Omental fat pad (tissue), 4 donors: ENCODE measurements at places on chromosomes 6 and 20. TPM values are rescaled to one million over a fixed set of nuclear protein-coding genes. Genes with fewer than 3 reads are reported as not detected.

The SLC32A1 gene
- not detected for total RNA-seq

DNA sequence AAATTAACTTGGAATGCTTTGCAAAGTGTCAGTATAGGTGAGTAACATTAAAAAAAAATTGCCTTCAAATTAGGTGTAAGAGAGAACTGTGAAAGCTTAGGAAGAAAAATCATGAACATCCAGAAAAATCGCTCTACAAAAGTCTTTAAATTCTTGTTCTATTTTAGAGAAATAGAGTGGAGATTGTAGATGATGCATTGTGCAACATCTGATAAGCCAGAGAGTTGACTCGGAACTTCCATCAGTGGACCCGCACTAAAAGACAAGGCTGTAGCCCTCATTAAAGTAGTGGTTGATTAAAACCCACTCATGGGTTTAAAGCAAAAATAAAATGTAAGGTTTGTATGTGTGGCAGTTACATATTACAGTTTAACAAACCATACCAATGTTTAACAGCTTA is 35.8 kb downstream of the MAP3K4 start:
- DNase-seq: no peak

The INSM1 gene
- total RNA-seq: not detected

GRCh38 chr6:141562851-141563763 is 569.6 kb upstream of the GJE1 start:
- no peak for DNase-seq

- no peak for DNase-seq
These were observed 13.4 kb downstream of the CYP24A1 start for GRCh38 chr20:54160065-54161007.

The KHDC1 gene
- total RNA-seq: 0.79 TPM

- peak; percentile 42 for DNase-seq
These were observed 4.0 kb upstream of the SPATS1 start for GRCh38 chr6:44338228-44339122.

The ATP6V1G2 gene
- total RNA-seq: 2.4 TPM

GRCh38 chr20:46695892-46696291 is 6.6 kb upstream of the TP53RK start:
- no peak for DNase-seq

GRCh38 chr20:57059055-57059596 is 207.3 kb downstream of the BMP7 start:
- no peak for DNase-seq

The CD24 gene
- 12.9 TPM for total RNA-seq

DNA sequence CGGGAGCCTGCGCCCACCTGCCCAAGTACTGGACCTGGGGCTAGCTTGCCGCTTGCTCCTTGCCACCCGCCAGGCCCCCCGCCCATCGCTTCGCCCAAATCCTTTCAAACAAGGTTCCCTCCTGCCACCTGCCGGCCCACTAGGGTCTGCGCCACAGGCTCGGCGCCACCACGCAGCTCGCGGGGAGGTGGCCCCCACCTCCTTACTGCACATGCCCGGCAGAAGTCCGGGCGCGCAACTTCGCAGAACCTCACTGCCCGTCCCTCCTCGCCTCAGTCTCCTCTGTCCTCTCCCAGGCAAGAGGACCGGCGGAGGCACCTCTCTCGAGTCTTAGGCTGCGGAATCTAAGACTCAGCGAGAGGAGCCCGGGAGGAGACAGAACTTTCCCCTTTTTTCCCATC is 11.2 kb downstream of the GNAS-AS1 start:
- no peak for DNase-seq

The GRM4 gene
- total RNA-seq: not detected

The MMP24 gene
- 7.2 TPM for total RNA-seq

- no peak for DNase-seq
These were observed 17.3 kb downstream of the VSTM2L start for GRCh38 chr20:37920270-37920669.

DNA sequence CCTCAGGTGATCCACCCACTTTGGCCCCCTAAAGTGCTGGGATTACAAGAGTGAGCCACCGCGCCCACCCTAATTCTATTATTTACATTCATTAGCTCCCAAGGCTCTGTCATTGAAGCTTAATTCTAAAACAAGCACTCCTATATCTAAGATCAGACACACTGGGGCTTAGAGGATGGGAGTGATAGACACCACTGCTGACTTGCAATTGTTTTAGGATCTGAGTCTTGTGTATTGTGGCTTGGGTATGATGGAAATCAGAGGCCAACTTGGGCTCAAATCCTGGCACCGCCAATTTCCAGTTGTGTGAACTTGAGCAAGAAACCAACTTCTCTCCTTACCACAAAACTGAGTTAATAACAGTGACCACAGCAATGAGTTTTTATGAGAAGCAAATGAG is 34.7 kb downstream of the MTRES1 start:
- DNase-seq: no peak

DNA sequence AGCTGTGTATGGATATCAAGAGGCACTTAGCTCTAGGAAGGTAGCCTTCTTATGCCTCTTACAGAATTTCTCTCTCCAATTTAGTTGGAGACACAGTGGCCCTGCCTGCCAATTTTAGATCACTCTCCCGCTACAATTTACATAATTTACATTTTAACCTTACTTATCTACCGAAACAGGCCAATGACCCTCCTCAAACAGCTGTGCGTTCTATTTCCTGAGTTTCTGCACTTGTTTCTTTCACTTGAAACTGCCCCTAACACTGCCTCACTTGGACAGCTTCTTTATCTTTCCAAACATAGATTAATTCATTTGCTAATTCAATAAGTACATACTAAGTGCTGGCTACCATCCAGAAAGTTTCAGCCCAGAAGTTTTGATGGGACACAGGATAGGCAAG is 52.9 kb upstream of the HDDC2 start:
- no peak for DNase-seq

DNA sequence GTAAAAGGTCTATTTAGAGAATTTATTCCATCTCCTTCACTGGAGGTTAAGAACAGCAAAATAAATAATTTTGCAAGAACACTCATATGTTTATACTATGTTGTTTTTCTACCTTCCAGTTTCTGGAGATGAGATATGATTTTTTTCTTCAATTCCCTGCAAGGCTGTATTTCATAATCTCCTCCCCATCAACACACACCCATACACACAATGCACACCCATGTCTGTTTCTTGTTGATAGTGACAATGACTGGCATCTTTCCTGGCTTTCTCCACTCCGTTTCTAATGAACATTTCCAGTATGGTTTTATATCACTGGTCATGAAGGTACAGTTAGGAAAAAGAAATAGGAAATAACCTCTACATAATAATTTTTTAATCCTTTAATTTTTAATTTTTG is 202.1 kb downstream of the ARHGAP18 start:
- no peak for DNase-seq

GRCh38 chr6:35148167-35148741 is 7.1 kb upstream of the TCP11 start:
- no peak for DNase-seq

DNA sequence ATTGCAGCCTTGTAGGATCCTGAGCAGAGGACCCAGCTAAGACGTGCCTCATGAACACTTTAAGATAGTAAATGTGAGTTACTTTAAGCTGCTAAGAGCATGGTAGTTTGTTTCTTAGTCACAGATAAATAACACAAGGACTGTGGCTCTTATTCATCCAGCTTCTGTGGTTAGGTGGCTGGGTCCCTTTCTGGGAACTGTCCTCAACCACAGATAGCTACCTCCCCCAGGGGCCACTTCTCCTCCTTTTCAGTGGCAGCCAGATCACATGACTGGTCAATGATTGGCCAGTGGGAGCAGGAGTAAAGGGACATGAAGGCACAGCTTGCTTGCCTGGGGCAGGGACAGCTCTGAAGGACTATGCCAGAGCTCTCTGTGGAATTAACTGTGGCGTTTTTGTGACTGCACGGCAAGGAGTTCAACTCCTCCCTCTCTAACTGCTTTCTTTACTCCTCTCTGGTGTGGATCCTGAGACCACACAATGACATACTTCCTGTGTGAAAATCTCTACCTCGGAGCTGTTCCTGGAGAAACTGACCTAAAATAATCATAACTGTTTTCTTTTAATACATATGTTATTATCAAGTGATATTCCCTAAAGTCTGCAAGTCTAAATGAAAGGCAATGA is 76.5 kb downstream of the NRN1 start:
- DNase-seq: no peak

The RGS19 gene
- total RNA-seq: 30.0 TPM

DNA sequence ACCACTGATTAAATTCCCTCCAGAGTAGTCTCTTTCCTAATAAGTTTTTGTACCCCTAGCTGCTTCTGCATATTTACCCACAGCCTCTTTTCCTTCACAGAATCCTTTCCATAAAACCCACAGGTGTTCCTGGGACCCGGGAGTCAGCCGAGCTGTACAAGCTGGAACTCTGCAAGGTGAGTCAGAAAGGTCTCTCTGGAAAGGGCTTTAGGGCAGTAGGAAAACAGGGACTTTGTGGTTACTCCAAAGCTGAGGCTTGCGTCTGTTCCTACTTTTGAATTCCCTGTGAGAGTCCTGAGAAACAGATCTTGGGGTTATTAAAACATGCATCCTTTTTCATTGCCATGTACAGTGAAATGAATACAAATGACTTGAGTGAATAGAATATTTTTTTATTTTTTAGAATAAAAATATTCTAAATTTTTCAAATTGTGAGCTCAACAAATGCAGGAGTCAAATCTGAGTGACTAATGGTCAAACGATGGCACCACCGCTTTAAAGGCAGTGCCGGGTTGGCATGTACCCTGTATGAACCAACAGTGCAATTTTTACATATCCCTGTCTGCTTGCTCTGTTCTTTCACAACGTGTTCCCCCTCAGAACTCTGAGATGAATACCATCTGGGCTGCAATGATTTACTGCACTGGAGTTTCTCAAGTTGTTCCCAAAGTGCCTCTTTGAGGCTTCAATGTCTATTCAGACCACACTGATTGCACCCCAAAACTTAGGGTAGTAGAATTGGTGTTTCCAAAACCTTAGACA is 78.4 kb downstream of the GFRAL start:
- no peak for DNase-seq

The SPEF1 gene
- total RNA-seq: not detected

DNA sequence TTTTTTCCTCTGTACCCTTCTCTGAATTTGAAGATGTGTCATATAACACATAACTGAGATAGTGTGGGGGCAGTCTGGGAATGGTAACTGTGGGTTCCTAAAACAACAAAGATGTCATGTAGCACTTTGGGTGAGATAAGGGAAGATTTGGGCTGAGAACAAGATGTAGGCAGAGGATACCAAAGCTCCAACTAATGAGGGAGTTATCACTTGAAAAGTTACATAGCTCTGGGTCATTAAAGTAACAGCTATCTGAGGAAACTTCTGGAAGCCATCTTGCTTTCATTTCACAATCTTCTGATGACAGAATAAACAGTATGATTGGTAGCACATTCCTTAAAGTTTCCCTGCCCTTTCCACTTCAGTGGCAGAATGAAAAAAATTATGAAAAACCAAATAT is 255.4 kb downstream of the TBX18 start:
- DNase-seq: no peak

DNA sequence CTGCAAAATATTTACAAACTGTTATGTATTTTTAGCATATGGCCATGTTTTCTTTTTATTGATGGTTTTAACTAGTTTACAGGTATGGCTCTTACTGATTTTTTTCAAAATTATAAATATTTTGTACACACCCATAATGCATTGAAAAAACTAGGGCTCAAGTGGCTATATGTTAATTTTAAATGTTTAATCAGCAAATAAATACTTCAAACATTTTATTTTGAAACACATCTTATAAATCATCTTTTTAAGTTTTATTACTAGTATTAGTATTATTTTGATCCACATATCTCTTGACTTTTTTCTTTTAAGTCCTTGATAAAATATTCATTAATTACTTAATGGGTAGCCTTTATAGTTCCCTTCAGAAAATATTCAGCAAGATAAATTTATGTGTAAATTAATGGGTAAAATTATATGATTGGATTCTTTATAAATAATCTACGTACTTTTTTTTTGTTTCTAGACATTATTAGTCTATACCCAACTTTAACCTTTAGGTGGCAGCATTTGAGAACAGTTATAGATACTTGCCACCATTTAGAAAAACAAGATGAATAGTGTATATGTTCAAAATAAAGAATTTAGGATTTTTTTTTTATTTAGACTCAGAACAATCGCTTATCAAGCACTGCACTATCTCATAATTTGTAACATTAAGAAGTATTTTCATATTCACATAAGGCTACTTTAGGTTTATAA is 241.9 kb downstream of the ADGRB3 start:
- DNase-seq: no peak

The PSORS1C2 gene
- total RNA-seq: not detected

DNA sequence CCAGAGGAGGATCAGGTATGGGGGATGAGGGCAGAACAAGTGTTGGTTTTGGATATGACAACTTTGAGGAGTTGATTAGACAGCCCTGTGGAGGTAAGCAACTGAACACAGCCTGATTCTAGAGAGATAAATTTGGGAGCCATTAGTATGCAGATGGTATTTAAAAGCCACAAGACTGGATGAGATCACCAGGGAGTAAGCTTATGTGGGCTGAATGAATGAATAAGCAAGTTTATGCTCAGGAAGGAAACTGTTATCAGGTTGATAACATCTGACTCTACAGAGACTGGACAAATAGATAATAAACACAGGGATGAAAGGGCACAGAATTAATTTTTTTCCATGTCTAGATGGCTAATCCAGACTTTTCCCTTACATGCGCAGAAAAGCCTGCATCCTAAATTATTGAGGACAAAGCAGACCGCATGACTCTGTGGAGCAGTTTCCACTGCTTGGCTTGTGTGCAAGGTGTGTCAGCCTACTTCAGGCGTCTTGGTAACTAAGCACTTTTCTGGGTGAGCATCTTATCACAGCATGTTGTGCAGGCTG is 150.6 kb downstream of the GJA10 start:
- no peak for DNase-seq

DNA sequence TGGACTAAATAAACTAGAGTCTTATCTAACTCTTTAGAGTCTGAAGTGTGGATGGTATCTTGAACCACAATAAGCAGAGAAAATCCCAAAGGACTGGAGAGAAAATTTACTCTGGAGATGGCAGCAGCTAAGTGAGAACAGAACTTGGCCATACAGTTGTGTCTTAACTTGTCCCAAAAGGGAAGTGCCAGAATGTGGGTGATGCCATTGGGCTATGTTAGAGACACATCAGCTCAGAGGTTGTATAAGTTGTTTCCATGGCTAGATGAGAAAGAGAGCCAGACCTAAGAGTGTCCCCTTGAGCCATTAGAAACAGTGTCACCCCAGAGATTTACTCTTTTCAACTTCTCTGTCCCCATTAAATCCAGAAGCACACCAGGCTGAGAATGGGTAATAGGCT is 36.2 kb downstream of the FOXO3 start:
- DNase-seq: no peak

DNA sequence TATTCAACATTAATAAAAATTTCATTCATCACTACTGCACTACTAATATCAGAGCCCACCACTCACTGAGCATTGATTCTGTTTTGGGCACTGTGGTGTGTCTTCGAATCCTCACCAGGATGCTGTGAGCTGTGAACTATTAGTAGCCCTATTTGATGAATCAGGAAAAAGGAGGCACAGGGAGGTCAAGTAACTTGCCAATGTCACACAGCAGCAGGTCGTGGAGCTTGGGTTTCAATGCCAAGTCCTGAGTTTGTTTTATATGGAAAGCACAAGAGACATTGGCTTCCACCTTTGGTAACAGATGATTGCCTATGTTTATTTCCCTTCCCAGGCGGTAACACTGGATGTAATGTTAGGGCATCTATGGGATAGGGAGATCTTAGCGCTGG is 15.0 kb downstream of the NQO2 start:
- no peak for DNase-seq

GRCh38 chr6:15481390-15482291 is 181.2 kb downstream of the DTNBP1 start:
- no peak for DNase-seq

GRCh38 chr6:52937908-52938307 is 28.4 kb upstream of the GSTA3 start:
- no peak for DNase-seq
